ENCODE measurements at places on chromosomes 13 and 19.

GRCh38 chr19:38425810-38426466 is at the start of gene RASGRP4:
Gene RASGRP4, minus strand, starts transcription at chr19:38426219. Its CDS starts 128 bp downstream, at chr19:38426091.
- DNase-seq, result no peak

GRCh38 chr19:55669418-55670279 is 5.4 kb upstream of the EPN1 start:
- DNase-seq, result no peak

DNA sequence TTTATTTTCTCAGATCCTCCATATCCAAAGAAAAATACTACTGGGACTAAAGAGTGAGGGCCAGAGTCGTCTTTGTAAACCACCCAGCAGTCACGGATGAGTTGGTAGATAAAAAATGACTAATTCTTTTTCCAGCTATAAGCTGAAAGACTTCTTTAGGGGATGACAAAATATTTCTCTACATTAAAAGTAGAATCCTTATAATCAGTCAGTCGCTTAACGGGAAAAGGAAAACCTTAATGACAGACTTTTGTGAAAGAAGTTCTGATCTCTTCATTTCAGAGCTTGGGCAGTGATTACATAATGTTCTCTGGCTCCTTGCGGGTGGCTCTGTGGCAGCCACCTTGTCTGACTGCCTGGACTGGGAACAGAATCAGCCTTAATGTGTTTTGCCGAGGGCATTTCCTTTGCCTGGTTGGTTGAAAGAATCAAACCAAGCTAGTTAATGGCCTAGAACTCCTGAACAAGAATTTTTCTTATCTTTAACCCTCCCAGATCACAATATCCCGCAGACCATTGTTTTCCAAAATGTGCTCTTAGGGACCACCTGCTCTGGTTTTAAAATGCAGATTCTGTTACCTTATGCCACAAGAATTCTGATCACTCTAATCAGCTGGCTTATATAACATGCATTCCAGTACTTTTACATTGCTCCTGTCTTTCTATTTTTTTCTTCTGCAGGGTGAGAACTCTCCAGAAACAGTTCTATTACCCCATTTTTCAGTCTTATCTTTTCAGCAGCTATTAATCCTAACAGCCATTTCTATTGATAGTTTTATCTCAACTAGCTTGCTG is 2.5 kb downstream of the ITM2B start:
- DNase-seq, result no peak

DNA sequence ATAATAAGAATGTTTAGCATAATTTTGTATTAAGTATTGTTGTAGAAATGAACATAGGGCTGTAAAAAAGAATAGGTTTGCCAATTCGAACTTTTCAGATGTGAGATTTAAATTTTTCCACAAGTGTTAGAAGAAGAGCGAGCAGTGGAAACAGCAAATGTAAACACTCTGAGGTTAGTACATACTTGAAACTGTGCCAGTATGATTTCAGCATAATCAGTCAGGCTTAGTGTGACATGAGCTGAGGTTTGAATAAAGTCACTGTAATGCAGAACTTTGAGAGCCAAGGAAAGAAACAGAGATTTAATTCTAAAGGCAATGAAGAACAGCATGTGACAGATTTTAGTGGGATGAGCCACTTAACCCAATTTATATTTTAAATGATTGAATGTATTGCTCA is 2166.4 kb downstream of the PCDH9 start:
- DNase-seq, result no peak

GRCh38 chr13:42753697-42754096 is 27.7 kb upstream of the FAM216B start:
- DNase-seq, result no peak

- DNase-seq, result no peak
Measured at GRCh38 chr13:48798180-48798579, 144.5 kb downstream of the CYSLTR2 start.

DNA sequence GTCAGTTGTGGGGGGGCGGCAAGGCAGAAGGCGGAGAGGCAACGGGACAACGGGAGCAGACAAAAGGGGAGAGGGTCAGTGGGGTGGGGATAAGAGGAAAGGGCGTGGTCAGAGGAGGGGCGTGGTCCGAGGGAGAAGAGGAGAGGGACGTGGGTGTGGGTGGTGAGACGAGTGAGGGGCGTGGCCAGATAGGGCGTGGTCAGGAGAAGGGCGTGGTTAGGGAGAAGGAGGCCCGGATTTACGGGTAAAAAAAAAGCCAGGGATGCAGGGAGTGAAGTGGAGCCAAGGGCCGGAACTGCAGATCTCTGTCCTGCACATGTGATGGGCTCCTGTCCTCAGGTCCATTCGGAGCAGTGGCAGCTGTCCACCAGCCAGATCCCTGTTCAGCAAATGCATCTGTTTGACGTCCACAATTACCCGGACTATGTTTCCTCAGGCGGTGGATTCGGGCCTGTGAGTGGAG is 21.5 kb downstream of the CPT1C start:
- DNase-seq, result no peak

DNA sequence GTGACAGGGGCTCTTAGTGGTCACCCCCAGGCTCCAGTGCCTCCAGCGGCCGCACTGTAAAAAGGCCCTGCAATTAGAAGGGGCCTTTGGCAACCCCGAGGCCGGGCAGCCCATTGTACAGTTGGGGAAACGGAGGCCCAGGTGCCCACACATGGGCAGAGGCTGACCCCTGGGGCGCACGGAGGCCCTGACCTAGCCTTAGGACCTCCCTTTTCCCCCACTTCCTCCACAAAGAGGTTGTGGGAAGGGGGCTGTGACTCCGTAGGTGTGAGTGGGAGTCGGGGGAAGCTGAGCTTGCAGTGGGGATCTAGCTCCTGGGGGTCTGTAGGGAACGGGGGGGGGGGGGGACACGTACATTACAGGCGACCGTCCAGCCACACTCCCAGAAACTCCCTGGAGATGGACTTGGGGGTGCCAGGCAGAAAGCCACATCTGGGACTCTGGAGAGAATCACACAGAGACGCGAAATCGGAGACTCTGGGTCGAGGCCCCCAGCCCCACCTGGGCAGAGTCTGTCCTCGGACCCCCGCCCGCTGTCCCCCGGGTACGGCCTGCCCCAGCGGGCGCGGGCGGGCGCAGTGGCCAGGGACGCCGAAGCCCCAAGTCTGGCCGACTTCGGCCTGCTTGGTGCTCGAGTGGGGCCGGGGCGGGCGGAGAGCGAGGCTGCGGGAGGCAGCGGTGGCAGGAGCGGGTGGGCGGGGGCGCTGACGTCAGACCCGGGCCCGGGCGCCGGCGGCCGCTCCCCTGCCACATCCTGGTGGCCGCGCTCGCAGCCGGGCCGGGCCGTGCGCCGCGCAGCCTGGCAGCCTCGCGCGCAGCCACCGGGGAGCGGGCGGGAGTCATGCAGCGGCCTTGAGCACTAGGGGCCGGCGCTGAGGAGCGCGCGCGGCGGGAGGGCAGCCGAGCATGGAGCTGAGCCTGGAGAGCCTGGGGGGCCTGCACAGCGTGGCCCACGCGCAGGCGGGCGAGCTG is at the start of gene ONECUT3:
ONECUT3 (plus strand) TSS at position 750 of the 972 bp plus-strand sequence; CDS start at position 907, 157 bp downstream.
- no peak for DNase-seq

DNA sequence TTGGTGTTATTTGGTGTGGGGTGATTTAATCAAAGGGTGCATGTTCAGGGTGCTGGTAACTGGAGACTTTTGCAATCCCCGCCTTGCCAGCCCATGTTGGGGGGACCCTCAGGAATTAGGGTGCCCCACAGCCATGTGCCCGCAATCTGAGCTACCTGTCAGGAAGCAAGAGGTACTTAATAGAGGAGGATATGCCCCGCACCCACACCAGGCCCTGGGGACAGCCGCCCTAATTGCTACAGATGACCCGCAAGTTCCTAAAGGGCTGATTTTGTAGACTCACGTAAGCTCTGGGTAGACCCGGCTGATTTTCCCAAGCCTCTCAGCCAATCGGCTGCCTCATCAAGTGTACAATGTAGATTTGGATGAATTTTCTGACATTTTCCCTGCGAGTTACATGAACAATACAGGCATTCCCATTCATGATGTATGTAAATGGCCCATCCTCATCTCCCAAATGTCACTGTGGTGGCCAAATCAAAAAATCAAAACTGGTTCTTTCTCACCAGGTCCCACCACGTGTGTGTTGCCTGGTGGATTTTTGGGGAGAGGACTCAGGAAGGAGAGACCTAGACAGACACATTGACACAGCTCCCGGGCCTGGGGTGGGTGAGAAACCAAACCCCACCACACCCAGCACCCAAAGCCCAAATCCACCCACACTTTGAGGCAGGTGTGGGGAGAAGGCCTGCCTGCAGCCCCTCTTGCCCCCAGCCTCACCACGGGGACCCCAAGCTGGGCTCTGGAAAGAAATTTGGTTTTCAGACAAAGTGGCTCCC is 119.2 kb upstream of the SPACA7 start:
- no peak for DNase-seq

- DNase-seq, result no peak
Measured at GRCh38 chr19:45659096-45659729, 8.8 kb upstream of the GIPR start.

GRCh38 chr19:50378169-50378862 is 2.1 kb downstream of the NR1H2 start:
- no peak for DNase-seq

DNA sequence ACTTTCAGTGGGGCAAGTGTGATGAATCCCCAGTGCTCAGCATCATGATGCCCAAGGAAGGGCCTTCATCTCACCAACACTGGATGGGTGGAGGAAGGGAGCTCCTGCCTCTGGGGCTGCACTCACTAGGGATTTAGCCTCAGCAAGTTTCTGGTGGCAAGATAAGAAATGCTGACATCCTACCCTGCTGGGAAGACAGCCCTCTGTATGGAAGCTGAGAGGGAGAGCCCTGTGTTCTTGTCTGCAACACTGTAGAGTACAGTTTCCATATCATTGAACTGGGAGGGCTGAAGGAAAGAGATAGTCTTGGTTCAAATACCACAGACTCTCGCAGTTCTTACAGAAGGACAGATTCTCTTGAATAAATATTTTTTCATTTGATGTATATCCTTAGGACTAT is 7.3 kb upstream of the ZNF460 start:
- DNase-seq, result no peak

DNA sequence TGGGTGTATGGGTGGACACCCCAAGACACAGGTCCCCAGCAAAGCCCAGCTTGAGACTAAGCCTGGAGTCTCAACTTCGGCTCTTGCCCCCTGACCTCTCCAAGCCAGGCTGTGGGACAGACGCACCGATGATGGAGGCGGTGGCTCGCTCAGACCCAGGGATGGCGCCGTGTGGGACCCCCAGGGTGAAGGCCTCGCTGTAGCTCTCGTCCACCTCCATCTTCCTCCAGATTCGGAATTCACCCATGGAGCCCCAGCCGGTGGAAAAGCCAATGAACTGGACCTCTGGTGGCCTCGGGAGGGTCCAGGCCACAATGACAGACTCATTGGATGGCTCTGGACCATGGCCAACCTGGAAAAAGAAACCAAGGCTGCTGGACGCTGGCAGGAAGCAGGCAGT is 39.1 kb downstream of the F2RL3 start:
- DNase-seq, result no peak
